ENCODE measurements at places on chromosomes 3 and 15.

GRCh38 chr3:105904678-105905284 lies 36.0 kb upstream of the CBLB start:
- DNase-seq = peak; percentile 43

- no peak for DNase-seq
Observed at GRCh38 chr3:20288050-20288449, 102.0 kb upstream of the SGO1 start.

- no peak for DNase-seq
Observed at GRCh38 chr3:108409800-108410178, 100.6 kb downstream of the MYH15 start.

- no peak for DNase-seq
Observed at GRCh38 chr15:88747111-88747510, 56.1 kb upstream of the ACAN start.
